ENCODE measurements at places on chromosomes 6 and 20. TPM values are rescaled to one million over a fixed set of nuclear protein-coding genes. Genes with fewer than 3 reads are reported as not detected.

DNA sequence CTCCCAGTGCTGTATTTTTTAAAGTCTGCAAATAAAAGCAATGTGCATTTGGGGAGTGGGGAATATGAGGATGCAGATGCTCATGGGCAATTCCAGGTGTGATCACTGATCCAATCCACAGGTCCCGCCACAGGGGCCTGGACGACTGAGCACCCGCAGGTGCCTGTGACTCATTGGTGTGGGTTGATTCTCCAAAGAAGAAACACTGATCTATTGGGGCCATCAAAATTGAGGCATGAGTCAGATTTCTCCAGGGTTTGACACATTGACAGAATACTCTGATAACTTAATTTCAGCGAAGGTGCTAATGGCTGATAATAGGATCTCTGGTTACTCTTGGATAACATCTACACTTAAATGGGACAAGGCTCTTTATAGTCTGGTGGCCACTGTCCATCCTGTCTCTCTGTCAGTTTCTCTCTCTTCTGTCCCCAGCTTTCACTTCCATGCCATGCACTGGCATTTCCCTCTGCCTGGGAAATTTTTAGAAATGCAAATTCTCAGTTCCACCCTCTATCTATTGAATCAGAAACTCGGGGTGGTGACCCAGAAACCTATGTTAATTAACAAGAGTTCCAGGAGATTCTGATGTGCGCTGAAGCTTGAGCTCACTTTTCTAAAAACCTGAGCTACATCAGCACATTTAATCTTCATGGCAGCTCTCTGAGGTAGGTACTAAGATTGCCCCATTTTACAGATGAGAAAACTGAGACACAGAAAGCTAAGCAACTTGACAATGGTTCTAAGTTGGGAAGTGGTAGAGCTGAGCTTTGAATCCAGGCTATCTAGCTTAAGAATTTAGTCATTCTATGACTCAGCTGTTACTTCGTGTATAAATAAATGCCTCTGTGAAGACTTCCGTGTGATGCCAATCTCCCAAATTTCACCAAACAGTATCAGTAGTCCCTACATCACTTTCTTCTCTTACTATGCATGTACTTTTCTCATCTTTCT lies 10.2 kb upstream of the RCAN2 start:
- DNase-seq = no peak

GRCh38 chr6:134015719-134016557 lies 36.5 kb downstream of the SLC2A12 start:
- no peak for DNase-seq

DNA sequence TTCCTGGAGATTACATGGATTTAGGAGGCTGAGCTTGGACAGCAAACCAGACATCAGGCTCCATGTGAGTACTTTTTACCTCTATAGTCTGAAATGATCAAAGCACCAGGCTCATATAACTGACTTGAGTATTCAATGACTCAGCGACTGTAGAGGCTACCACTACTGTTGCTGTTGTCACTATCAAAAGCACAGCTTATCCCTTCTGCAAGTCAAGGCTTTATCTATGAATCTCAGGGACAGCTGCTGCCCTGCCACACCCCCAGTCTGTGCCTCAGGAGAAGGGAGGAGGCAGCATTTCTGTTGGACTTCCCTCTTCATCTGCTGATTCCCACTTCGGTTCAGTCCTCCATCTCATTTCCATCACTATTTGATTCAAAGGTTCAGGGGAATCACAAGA lies 80.5 kb upstream of the CNR1 start:
- DNase-seq = no peak

DNA sequence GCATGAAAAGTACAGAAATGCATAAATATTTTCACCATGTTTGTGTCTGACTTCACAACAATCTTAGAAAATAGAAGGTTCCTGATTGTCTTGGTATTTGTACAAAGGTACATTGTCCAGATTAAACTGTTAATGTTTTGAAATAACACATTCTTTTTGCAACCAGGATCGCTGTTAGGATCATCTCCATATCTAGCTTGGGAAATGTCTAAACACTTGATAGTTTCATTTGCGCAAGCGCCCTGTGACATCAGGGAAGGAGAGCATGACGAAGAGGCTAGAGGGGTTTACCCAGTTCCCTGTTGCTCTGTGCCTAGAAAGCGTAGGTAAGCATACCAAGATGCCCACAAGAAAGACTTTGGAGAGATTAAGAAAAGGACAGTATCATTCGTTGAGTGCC lies 19.4 kb downstream of the ALDH8A1 start:
- no peak for DNase-seq

VIP gene
- total RNA-seq = 0.48 TPM

All from mesenteric fat pad (tissue), 1 donor.